Spleen (tissue), 13 donors: ENCODE measurements at places on chromosomes 2 and 18.

GRCh38 chr2:150866431-150866830, 379.0 kb upstream of the RND3 start:
- no peak for DNase-seq

GRCh38 chr2:191070276-191070675, 56.3 kb upstream of the STAT1 start:
- no peak for DNase-seq

- DNase-seq = no peak
These were observed 15.9 kb upstream of the IGFBP2 start for GRCh38 chr2:216617159-216617815.

DNA sequence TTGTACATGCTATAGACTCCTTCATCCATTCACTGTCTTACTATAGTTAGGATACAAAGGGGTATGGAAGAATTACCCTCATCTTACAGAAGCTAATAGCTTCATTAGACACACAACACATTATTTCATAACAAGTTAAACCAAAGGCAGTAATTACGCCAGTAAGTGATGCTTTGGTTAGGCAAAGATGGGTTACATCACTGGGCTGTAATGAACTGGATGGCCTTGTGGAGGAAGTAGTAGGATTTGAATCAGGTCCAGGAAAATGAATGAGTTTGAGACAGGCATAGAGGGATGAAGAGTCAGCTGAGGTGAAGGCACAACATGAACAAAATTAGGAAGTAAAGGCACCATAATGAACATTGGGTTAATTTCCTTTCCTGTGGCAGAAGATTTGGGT, 80.1 kb downstream of the SOCS6 start:
- DNase-seq = no peak

GRCh38 chr2:41736105-41736567, 311.7 kb upstream of the PKDCC start:
- DNase-seq = no peak

DNA sequence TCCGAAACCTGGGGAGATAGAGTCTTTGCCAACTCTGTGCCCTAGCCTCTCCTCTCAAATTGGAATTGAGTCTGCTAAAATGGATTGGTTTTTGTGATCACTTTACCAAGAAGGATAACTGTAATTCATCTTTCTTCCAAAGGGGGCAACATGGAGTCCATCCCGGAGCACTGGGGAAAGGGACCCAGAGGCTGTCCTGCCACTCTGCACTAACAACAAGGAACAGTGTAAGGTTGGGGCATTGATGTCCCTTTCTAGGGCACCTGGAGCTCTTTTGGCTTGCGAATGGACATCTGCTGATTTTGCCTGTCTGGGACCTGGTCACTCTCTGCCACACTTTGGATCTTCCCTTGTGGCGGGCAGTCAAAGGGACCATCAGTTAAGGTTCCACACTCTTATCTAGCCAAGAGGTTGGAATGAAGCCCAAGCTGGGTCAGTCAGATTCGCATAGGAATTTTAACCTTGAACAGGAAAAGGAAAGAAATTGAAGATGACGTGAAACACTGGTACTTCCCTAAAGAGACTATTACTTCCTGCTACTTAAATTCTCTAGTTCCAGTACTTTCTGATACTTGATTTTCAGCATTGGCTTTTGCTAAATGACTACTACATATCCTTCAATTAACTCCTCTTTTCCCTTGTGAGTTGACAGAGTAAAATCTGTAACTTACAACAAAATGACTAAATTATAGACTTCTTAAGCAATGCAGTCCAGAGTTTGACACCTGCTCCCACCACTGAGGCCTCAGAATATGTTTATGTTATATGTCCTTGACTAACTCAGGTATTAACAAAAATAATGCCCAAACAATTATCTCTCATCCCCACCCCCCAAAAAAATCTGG, 64.7 kb upstream of the KLF7 start:
- DNase-seq = no peak

DNA sequence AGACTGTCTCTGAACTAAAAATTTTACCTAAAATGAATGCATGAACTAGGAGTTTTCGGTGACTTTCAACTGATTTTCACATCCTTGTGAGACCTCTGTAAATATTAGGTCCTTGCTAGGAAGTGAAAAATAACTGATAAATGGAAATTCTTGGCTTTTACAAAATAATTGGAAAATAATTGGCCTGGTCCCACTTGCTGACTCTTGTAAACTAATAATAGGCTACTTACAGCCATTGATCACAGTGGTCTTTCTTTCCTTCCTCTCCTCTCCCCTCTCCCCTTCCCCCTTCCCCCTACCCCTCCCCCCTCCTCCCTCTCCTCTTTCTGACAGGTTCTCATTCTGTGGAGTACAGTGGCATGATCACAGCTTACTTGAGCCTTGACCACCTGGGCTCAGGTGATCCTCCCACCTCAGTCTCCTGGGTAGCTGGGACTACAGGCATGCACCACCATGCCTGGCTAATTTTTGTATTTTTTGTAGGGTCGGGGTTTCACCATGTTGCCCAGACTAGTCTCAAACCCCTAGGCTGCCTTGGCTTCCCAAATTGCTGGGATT, 38.3 kb downstream of the UGP2 start:
- DNase-seq = no peak

- DNase-seq = no peak
These were observed 86.5 kb downstream of the LRP2 start for GRCh38 chr2:169275696-169276444.
